ENCODE measurements at places on chromosomes 7 and 10.

DNA sequence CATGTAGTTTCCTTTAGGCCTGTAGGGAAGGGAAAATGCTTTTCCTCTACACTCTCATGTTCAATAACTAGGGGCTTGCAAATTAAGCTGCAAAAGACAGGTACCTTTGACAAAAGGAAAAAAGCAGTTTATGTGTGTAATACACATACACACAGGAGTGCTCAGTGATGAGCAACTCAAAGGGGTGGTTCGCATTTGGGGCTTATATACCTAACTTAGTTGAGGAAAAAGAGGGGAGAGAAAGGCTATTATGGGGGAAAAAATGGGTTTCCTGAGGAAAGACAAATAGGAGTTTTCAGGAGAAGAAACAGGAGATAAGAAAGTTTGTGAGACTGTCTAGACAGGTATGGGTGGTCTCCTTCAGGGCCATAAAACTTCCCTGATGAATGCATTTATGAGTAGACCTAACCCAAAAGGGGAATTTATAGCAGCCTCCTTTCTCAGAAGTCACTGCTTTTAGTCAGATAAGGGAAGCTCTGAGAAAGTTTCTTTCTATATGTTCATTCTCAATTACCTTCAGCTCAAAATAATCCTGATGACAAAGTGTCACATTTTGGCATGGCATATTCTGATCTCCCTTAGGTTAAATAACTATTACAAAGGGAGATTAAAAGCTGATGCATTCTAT, 55.2 kb upstream of the EZH2 start:
- no peak for DNase-seq

DNA sequence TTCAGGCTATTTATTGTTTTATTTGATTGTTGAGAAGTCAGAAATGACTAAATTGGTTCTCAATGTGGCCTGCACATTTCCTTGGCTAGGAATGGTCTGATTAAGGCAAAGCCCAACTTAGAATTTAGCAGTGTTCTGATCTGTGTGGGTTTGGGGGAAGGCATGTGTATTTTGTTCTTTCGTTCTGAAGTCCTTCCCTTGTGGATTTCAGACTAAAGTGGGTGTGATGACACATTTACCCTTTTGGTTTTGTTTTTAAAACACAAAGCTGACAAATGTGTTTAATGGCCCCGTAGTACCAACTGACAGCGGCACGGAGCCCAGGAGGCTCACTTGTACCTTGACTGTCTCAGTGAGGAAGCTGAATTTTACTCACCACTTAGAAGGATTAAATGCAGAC, 452.3 kb upstream of the GALNT17 start:
- no peak for DNase-seq

- peak; percentile 78 for DNase-seq
These were observed at the start of gene TMUB1 for GRCh38 chr7:151083071-151083823. Gene TMUB1 (minus strand): TSS chr7:151083493. CDS start chr7:151082563, 930 bp downstream.

- no peak for DNase-seq
These were observed 23.3 kb downstream of the TBATA start for GRCh38 chr10:70761727-70762350.

DNA sequence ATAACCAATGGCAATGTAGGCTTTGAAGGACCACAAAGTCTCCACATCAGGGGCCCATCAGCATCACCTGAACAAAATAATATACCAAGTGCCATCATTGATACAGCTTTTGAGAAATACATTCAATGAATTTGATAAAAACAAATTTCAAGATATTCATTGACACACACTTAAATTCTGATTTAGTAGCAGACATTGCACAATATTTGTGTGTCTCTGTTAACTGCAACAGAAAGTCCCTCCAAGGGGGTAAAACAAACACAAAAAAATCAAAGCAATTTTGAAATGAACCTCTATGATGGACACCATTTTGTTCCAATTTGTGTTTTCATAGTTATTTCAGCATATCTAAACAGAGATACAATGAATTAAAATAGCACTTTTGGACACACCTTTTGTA, 86.8 kb upstream of the RSU1 start:
- no peak for DNase-seq

GRCh38 chr7:35521941-35522340, 173.0 kb downstream of the HERPUD2 start:
- no peak for DNase-seq

DNA sequence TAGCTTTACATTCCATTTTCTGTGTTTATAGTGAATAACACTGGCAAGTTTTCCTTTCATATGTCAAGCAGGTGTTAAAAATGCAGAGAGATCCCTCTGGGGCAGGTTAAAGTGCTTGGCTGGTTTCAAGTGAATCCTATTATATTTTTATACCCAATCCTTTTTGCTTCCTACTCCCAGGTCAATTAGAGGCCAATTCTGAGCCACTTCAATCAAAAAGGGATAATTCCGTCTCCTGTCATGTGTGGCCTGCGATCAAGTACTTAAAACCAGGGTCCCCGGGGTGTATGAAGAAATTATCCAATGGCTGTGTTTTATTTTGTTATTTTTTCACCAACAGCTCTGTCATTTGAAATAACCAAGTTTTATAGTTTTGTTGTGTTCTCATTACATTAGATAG, 313.2 kb downstream of the PRPF18 start:
- no peak for DNase-seq

GRCh38 chr7:88357294-88357693, 50.6 kb upstream of the STEAP4 start:
- DNase-seq, result no peak

DNA sequence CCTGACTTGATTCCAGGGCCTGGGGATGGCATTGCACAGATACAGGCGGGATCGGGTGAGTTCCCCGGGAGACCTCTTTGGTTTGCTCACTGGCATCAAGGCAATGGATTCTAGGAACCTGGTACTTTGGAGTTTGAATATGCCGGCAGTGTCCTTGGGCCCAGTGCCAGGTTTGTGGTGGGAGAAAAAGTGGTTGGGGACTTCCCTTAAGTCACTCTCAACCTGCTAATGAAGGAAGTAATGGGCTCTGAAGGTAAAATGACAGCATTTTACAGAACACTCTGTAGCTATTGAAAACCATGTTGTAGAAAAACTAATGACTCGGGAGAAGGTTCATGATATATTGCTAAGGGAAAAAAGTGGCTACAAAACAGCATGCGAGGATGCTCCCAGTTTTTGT, 129.9 kb downstream of the CFAP58 start:
- DNase-seq, result no peak

DNA sequence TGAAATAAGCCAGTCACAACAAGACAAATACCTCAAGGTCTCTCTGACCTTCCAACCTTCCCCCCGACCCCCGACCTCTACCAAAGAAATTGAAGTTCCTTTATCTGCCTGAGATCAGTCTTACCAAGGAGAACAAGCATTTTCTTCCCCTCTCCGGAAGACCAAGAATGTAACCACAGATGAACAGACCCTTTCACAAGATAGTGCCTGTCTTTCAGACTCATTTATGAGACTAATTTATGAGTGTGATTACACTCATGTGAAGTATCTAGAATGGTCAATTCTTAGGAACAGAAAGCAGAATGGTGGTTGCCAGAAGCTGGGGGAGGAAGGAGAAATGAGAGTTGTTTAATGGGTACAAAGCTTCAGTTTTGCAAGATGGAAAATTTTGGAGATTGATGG, 108.9 kb upstream of the MKLN1 start:
- no peak for DNase-seq

DNA sequence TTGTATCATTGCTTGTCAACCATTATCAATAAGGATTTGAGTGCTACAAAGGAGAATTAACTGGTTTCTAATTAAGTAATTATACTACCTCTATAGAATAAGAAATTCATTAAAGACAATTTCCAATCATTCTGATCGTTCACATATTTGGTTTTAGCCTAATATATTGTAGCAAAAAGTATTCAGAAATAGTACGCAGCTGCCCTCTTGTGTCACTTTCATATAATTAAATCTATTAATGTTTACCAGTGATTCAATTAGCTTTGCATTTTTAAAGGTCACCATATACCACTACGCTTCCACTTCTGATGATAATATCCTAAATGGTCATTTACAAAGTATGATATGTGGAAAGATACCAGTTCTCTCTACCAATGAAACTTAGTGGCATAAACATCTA, 128.3 kb downstream of the NEBL start:
- DNase-seq, result no peak

- DNase-seq, result no peak
These were observed 2.5 kb downstream of the DYNC2I1 start for GRCh38 chr7:158858592-158859503.

GRCh38 chr10:77253147-77253545, 384.5 kb downstream of the KCNMA1 start:
- DNase-seq, result no peak

GRCh38 chr7:77335581-77335980, 80.6 kb downstream of the GSAP start:
- DNase-seq, result no peak

DNA sequence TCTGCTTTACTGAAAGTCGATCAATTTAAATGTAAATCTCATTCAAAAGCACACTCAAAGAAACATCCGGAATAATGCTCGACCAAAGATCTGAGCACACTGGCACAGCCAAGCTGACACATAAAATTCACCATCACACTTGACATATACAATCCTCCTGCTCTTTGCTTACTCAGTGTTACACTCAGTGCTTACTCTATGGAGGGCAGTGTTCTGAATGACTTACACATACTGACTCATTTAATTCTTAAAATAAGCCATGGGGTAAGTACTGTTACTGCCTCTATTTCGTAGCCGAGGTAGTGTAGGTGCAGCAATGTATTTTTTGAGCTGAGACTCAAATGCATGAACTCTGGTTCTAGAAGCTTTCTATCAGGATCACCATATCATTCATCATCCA, 421.5 kb upstream of the LRRN3 start:
- DNase-seq, result no peak

DNA sequence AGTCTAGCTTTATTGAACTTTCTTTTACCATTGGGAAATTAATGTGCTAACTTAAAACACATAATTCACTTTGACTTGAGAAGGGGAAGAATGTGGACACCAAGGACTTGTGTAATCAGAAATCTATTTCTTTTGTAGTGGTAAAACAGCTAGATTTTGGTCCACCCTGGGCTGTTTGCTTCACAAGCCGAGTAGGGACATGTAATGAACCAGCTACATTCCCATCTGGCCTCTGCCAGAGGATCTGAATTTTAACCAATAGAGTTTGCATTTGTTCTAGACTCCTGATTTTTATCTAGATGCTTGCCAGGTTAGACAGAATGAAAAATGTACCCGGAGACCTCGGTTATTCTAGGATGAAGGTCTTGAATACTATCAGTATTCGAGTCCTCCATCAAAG, 1.9 kb downstream of the CACNB2 start:
- DNase-seq, result no peak
